ENCODE measurements at places on chromosomes 7 and 10. TPM values are rescaled to one million over a fixed set of nuclear protein-coding genes. Genes with fewer than 3 reads are reported as not detected.

GRCh38 chr7:121138262-121138933 is 149.9 kb downstream of the CPED1 start:
- no peak for DNase-seq

- DNase-seq, result no peak
Measured at GRCh38 chr7:135480966-135481597, 28.8 kb downstream of the CNOT4 start.

DNA sequence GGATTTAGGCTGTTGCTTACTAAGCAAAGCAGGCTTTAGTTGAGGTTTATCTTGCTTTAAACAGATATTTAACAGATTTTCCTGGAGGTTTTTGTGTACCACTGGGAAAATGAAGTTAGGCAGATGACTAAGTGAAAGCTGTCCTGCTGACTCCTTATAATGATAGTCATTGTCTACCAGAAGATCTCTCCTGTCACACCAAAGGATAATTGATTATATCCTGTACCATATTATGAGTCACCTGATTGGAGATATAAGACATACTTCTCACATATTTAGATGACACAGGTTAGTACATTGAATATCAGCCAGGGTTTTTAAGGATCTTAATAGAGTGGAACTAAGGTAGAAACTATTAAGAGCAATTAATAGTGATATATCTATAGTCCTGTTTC is 68.4 kb downstream of the PTEN start:
- no peak for DNase-seq

Gene VWA2
- total RNA-seq, result not detected

DNA sequence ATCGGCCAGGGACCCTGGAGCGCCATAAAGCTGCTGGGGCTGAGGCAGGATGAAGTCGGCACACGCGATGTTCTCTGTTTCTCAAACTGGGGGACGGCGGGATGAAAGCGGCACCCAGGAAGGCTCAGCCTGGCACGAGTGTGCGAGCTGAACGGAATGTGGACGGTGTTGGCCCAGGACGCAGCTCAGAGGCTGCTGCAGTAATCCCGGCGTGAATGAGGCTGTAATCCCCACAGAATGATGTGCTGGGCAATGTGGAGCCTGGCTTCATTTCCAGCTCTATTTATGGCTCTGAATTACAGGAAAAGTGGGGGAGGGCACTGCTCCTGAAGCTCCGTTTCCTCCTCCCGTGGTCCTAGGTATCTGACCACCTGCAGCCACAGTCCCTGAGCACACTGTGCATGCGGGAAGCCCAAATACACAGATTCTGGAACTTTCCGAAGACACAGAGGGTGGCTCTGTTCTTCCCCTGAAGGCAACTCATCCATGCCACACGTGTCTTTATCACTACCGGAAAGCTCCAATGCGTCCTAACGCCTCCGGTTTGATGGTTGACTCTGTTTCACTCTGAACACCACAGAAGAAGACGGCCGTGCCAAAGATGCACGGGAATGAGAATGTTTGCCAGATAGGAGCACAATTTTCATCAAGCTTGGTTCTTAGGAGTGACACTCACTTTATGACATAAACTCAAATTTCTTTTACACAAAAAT is 37.6 kb downstream of the KLF6 start:
- no peak for DNase-seq

DNA sequence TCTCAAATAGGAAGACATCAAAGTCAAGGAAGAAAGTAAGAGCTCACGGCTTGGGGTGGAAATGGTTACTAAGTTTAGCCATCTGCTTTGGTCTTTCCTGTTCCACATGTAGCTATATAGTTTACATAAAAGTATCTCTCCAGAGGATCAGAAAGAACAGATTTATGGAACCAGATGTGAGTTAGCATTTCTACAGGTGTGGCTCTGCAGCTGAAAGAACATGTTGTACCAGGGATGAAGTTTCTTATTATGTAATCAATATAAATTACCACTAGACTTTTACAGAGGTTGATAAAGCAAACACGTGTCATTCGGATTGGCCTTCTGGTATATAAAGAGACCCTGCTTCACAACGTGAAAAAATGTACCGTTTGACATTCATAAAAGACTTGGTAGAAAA is 19.9 kb downstream of the CALD1 start:
- no peak for DNase-seq

- no peak for DNase-seq
Measured at GRCh38 chr10:61356354-61356753, 96.8 kb downstream of the TMEM26 start.

Measured in CD8-positive, alpha-beta memory T cell (primary cell).